ENCODE measurements at places on chromosomes 6 and 20. TPM values are rescaled to one million over a fixed set of nuclear protein-coding genes. Genes with fewer than 3 reads are reported as not detected.
A peak's percentile ranks its signal among the peaks of the same experiment; 100 is the strongest.

DNA sequence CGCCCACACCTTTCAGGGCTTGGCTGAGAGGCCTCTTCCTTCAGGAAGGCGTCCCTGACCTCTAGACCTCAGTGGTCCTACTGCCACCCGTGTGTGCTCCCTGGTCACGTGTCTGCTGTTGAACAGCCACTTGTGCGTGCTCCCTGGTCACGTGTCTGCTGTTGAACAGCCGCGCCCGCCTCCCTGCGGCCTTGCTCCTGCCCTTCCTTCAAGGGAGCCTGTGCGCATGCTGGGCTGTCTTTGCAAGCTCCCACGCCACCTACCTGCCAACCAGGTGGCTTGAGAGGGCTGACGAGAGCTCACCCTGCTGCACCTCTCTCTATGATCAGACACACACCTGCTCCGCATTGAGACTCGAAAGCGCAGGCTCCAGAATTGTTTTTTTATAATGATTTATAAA lies 179.3 kb downstream of the BMP7 start:
- DNase-seq, result no peak

EYA2 gene
- total RNA-seq, result 1.8 TPM

DNA sequence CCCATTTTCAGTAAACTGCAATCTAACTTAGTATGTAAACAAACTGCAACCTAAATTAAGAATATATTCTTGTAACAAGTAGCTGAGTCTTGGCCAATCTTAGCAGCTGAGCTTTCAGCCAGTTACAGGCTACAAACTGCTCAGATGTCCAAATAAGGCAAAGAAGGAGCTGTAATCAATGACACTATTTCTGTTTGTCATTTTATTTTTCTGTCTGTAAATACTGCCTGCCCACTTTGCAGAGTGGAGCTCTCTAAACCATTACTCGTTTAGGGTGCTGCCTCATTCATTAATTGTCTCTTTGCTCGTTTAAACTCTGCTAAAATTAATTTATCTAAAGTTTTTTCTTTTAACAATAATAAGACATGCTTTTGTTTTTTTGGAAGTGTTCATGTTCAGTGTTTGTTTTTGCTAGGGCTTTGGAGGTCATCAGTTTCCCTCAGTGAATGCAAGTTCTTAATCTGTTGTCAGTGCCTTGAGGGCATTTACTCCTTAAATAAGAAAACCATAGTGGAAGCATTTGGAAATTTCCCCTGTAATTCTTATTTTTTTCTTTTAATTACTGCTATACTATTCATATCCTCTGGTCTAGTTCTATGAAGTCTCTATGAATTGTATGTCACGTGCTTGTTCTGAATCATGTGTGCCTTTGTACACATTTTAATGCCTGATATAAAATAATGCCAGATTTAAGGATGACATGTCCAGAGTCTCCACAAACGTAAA lies 3.6 kb upstream of the PRL start:
- DNase-seq, result no peak

DNA sequence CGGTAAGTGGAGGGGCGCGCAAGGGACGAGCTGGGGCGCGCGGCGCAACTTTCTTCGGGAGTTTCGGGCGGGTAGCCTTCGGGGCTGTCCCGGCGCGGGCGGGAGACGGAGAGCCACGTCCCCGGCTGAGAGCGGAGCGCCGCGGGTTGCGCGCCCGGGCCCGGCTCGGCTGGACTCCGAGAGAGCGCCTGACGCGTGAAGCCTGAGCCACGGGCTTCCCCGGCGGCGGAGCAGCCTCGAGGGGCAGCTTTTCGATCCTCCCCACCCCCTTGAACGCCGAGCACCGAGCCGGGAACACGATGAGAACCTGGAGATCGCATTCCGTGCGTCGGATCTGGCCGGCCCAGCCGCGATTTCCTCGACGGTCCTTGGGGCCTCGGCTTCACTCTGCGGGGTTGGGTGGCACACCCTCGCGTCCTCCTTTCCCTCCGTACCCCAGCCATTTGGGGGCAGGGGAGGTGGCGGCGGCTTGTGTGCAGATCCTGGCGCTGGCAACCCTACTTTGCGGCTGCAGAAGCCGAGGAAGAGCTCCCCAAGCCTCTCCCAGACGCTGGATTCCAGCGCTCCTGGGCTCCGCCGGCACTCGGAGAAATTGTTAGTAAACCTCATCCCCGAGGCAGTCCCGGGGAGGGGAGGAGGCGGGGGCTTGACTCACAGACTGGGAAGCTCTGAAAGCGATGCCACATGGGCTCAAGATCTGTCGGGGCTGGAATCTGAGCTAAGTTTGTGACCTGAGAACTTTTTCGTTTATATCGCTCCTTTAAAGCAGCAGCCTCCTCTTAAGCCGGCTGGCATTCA lies 572 bp downstream of the DSE start:
- peak; percentile 84 for DNase-seq

DNA sequence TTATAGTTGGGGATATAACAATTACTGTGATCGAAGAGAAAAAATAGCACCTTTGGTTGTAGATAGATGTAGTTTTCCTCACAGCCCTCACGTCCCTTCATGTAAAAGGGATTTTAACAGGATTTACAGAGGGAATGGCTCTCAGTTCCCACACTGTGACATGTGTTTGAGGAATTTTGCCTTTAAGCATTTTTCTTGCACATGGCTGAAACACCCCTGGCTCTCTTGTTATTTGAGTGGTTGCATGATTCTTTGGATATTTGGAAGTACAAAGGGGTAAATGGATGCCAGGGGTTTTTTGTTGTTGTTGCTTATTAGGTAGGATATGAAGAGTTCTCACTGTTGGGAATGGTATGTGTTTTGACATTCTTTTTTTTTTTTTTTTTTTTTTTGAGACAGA lies 48.2 kb downstream of the JAG1 start:
- no peak for DNase-seq

- no peak for DNase-seq
These were observed 93.7 kb downstream of the MTHFD1L start for GRCh38 chr6:150959166-150959565.

- no peak for DNase-seq
These were observed 148.1 kb downstream of the SCML4 start for GRCh38 chr6:107676042-107676441.

DNA sequence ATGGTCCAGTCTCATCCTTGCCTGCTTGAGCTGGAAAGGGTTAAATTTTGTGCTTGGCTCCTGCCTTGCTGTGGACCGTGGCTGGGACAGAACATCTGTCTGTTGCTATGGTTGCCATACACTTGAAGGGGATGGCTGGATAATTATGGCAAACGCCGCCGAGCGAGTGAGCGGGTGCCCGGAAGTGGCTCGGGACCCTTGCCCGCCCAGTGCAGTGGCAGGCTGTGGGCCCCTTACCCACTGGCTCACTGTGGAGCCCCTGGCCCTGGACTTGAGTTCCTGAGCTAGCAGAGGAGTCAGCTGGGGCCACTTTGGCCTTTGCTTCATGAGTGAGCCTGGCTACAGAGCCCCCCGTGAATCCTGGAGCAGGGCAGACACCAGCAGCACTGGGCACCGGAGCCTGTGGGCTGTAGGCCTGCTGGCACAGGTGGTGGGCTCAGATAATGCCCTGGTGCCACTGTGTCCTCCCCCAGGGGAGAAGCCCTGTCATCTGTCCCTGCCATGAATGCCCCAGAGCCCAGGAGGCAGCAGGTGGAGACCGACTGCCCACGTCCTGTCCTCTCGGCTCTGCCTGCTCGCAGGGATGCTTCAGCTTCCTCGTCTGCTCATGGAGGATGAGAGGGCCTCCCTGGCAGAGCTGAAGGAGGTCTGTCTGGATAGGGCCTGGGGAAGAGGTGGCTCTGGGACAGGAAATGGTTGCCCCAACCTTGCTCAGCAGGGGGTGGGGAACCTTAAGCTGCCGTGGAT lies 25.5 kb upstream of the NOL4L start:
- DNase-seq, result no peak

- DNase-seq, result peak; percentile 77
These were observed 6.2 kb downstream of the LINC00237 start for GRCh38 chr20:21099751-21100577.

AVP gene
- total RNA-seq, result not detected

- no peak for DNase-seq
These were observed 94.0 kb upstream of the NHSL1 start for GRCh38 chr6:138593124-138593877.

DNA sequence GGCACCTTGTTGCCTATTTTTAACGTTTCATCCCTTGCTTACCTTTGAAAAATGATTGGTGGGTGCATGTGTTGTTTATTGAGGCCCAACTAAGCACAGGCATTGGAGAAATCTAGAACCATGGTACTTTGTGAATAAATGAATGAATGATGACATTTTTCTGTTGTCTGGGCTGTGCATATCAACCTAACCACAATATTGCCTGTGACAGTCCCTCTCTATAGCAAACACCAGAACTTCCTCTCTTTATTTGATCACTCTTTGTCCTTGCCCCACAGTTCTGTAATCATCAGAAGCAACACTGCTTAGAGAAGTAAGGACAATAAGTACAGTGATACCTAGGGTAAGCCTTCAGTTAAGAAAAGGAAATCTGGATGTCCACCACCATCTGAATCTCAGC lies 75.1 kb downstream of the TBC1D7 start:
- no peak for DNase-seq

PERP gene
- total RNA-seq, result 33.2 TPM

DNA sequence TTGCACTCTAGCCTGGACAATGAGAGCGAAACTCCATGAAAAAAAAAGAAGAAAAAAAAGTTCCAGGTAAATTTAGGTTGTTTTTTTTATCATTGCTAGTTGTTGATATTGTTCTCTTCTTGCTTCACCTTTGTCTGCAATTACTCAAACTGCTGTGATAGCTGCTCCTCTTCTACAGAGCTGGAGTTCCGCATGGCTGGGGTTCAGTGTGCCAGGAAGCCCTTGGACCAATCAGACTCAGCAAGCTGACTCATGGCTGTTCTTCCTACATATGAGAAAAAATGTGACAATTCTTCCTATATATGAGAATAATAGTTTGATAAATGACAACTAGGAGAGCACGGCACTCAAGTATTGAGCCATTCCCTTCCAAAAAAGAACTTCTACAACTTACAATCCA lies 28.4 kb downstream of the DPPA5 start:
- DNase-seq, result no peak

GRCh38 chr20:63553251-63553932 lies 567 bp upstream of the FNDC11 start:
- peak; percentile 87 for DNase-seq

DNA sequence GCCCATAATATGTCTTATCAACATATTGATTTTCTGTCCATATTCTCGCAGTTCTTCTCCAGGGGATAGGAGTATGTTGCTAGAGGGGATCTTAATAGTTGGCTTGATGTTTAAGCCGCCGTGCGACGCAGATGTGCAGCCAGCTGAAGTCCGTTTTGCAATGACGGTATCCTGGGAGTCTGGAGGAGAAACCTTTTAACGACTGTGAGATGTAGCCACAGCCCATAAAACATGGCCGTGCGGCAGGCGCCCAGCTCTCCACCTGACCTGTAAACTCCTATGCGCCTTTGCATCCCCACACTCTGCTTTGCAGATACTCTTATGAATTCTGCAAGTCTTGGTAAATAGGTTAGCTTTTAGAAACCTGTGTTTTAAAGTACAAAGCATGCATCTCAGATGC lies 36.9 kb downstream of the BMP6 start:
- DNase-seq, result no peak

DNA sequence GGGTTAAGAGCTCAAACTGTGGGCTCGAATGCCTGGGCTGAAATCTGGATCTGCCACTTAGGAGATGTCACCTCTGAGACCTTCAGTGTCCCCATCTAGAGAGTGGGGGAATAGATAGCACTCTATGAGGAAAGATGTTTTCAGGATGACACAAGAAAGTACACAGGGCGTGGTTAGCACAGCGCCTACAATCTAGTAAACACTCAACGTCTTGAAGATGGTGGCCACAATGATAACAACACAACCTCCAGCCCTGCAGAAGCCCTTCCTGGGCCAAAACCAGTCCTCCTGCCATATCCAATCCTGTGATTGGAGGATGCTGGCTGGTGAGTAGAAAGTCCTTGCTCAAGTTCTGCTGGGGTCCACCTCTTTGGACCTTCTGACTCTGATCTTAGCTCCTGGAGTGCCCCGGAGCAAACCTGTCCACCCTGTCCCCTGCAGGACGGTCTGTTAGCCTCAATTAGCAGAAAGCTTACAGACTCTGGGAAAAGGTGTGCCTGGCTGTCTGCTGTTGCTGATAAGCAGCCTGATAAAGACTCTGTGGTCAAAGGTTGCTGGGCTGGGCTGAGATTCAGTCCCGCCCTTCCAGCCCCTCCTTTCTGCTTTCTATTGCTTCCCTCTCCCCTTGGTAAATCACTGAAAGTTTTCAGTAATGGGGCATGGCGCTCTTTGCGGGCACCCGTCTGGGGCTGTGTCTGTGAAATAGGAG lies 8.2 kb downstream of the EDN3 start:
- DNase-seq, result no peak

ALDH8A1 gene
- 1.2 TPM for total RNA-seq

DNA sequence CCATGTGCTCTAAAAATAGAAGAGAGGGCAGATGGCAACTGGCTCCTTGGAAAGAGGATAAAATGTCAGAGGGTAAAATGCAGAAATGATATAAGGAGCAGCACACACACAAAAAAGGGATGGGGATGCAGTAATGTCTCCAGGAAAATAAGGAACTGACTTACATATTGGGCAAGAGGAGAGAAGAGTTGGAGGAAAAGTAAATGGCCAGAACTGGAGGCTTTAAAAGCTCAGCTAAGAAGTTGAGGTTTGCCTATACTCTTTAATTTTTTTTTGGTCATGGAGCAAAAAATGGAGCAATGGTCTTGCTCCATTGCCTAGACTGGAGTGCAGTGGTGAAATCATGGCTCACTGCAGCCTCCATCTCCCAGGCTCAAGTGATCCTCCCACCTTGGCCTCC lies 93.7 kb downstream of the SULF2 start:
- no peak for DNase-seq

All from upper lobe of right lung (tissue), 1 donor.